Thyroid gland (tissue), 4 donors: ENCODE measurements at places on chromosomes 3 and 15. TPM values are rescaled to one million over a fixed set of nuclear protein-coding genes. Genes with fewer than 3 reads are reported as not detected.

SERINC4 gene
- total RNA-seq = 0.33 TPM

PRSS50 gene
- 4.7 TPM for total RNA-seq

COLQ gene
- 0.81 TPM for total RNA-seq

DNA sequence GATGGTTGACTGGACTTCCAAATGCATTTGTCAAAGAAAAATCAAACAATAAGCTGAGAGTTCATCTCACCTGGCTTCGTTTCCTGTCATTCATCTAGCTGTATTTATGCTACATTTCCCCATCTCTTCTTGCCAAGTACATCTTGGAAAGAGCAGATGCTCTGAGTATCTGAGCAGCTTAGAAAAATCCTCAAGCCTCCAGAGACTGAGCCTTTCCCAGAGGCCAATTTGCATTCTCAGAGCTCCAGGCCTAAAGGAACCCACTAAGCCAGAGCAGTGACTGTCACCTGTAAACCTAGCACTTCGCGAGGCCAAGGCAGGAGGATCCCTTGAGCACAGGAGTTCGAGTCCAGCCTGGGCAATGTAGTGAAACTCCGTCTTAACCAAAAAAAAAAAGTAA lies 100.5 kb downstream of the XXYLT1 start:
- no peak for DNase-seq

DNA sequence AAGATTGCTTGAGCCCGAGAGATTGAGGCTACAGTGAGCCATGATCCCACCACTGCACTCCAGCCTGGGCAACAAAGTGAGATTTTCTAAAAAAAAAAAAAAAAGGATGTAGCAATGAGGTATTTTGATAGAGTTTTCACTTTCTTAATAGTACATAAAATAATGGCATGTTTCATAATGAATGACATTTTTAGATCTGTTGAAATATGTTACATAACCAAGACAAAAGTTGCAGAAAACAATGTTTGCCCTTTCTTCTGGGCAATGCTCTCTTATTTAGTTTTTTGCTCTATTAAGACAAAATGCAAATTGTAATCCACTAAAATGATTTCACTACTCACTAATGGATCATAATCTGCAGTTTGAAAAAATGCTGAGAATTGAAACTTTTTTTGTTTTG lies 4.4 kb upstream of the MAPK6 start:
- DNase-seq = no peak

DNA sequence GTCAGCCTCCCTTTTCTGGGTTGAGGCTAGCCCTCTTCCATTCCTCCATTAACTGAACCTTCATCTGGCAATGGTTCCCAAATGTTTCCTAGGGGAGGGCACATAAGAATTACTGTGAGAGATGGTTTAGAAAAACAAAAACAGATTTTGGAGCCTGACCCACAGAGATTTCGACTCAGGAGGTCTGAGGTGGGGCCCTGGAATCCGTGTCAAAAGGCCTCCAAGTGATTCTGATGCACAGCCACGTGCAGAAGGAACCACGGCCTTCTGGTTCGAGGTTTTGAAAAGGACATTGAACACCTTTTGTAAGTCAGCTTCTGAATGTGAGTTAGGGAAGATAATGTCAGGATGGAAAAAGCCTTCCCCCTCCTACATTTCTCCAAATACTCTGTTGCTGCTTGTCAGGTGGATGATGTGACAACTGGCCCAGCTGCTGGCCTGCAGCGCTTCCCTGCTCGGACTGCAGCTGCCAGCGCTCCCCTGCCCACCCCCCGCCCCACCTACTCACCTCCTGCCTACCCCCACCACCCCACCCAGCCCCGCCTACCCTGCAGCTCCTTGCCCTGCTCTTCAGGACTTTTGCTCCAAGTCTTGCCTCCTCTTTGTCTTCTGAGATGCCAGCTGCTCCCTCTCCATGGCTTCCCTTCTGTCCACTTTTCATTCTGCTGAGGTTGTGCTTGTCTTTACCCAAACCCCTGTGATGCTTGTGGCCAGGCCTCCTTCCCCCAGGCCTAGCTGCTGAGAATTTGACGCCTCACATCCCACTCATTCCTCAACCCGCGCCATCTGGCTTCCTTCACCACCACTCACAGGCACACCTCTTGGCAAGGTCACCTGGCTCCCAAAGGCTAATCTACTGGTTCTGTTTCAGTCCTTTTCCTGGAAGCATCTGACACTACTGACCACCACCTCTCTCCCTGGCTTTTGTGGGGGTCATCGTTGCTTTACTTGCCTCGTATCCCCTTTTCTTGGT lies 6.6 kb downstream of the EHD4 start:
- no peak for DNase-seq

DNA sequence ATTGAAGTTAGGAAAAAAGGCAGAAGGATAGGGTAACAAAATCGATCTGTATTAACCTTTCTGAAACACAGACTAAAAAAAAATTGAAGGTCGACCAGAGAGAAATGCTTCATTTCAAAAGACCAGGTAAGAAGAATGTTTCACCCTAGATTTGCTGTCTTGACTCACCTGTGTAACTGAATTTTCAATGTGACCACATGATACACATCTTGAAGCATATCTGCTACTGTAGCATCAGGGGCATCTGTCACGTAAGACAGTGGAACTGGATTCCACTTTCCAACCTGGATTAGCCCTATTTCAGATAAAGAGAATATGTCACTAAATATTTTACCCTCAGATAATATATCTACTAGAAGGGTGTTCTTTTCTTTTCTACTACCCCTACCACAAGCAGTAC lies 9.3 kb downstream of the SATB1 start:
- DNase-seq = no peak

GRCh38 chr3:62809369-62809768 lies 65.8 kb downstream of the CADPS start:
- no peak for DNase-seq

GRCh38 chr3:150402217-150402616 lies 5.9 kb upstream of the TSC22D2 start:
- DNase-seq = no peak

GRCh38 chr15:98493966-98494511 lies 154.3 kb upstream of the IGF1R start:
- no peak for DNase-seq

DNA sequence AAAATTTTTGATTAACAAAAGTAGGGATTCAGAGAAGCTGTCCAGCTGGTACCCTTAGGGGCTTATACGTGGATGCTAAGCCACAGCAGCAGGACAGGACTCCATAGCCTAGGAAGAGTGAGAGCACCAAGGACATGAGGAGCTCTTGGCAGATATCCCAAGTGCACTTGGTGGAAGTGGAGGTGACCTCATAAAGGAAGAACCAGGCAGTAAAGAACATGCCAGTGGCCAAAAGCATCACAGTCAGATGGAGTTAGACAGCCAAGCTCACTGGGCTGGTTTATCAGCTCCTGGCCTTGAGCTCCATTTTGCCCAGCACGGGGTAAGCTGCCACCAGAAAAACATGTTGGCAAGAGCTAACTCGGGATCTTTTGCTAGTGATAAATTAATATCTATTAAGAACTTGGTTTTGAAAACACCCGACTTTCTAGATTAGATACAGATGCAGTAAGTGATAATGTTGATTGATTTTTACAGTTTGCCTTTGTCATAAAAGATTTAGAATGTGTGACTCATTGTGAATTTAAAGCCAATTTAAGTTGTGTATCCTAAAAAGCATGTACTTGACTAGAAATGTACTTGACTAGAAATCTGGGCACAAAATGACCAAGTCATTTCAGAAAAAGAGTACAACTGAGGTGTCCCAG lies 108.0 kb downstream of the CMSS1 start:
- DNase-seq = peak; percentile 89

DNA sequence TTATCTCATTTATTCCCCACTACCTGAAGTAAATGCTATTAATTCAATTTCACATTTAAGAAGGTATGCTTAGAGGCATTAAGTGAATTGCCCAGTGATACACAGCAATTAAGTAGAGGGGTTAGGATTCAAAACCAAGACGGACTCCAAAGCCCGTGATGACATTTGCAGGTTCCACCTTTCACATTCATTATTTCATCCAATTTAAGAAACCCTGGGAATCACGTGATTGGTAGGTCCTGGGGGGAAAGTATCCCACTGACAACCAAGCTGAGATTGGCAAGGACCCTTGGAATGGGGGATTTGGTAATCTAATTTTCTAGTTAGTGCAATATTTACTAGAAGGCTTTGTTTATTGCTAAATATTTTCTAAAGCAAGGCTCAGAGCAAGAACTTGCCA lies 1.8 kb downstream of the POMGNT2 start:
- no peak for DNase-seq

- no peak for DNase-seq
Measured at GRCh38 chr3:55172913-55173312, 245.1 kb upstream of the LRTM1 start.

DNA sequence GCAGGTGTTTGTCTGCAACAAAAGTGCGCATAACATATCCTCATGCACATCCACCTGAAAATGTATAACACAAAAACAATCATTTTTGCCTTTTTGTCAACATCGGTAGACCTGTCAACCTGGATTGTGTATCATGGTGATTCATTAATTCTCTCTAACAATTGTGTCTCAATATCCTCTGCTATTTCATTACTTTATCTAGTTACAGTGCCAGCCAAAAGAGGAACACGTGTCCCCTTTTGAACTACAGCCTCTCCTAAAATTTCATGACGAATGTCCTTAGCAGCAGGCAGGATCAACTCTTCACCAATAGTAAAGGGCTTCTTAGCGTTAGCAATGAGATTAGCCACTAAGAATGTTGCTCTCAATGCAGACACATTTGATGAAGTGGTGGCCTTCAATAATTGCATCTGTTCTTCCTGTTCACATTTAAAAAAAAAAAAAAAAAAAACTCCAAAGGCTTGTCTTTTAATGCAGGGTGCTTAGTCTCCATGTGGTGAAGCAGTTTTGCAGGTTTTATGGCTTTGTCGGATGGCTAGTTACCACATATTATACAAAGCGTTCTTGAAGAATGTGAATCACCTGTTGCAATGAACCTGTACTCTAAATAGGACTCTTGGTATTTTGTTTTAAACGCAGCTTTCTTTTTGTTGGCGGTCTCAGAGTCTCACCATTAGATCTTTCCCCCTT lies 45.7 kb upstream of the MCTP2 start:
- DNase-seq = no peak

GRCh38 chr3:197022405-197023231 lies 7.0 kb downstream of the MELTF start:
- DNase-seq = no peak
